Osteoblast (primary cell): ENCODE measurements at places on chromosomes 1 and 21. TPM values are rescaled to one million over a fixed set of nuclear protein-coding genes. Genes with fewer than 3 reads are reported as not detected.

Gene GBP5
- under 0.01 TPM in 2 replicates for total RNA-seq

Gene TRABD2B
- total RNA-seq: under 0.01 TPM in 2 replicates

Gene GTF2B
- total RNA-seq: 31.5 and 34.2 TPM in 2 replicates

Gene CNR2
- total RNA-seq: not detected in 2 replicates

Gene KANK4
- total RNA-seq: under 0.01 TPM in 2 replicates

Gene CAMK1G
- under 0.01 and 0.72 TPM in 2 replicates for total RNA-seq

Gene PLEKHG5
- total RNA-seq: 11.2 and 13.3 TPM in 2 replicates

Gene ATF3
- 3.2 and 3.6 TPM in 2 replicates for total RNA-seq

Gene CD34
- total RNA-seq: under 0.01 and 0.36 TPM in 2 replicates

Gene ADGRL4
- 16.6 and 23.6 TPM in 2 replicates for total RNA-seq

Gene CFAP107
- not detected in 2 replicates for total RNA-seq

Gene ALPL
- total RNA-seq: 7.1 and 8.0 TPM in 2 replicates

Gene CD1E
- total RNA-seq: not detected in 2 replicates

Gene SCYL3
- total RNA-seq: 9.4 and 10.1 TPM in 2 replicates

Gene ARHGEF16
- total RNA-seq: not detected in 2 replicates

Gene ST6GALNAC3
- total RNA-seq: under 0.01 TPM in 1 of 2 replicates, not detected in the other

Gene RPL11
- 606 and 693 TPM in 2 replicates for total RNA-seq

Gene TSPAN2
- 1.4 and 2.1 TPM in 2 replicates for total RNA-seq

Gene L1TD1
- total RNA-seq: 0.29 TPM in 1 of 2 replicates, not detected in the other

Gene MROH9
- total RNA-seq: under 0.01 and 0.88 TPM in 2 replicates

Gene EXTL1
- total RNA-seq: 1.4 and 3.2 TPM in 2 replicates

Gene MAN1A2
- total RNA-seq: 51.0 and 52.5 TPM in 2 replicates

Gene HNRNPCL1
- total RNA-seq: not detected in 2 replicates

Gene CRNN
- not detected in 2 replicates for total RNA-seq

Gene MLLT11
- total RNA-seq: 1.4 and 1.8 TPM in 2 replicates

Gene CDC20
- total RNA-seq: 4.7 and 5.3 TPM in 2 replicates

Gene SLFNL1
- 0.59 and 0.72 TPM in 2 replicates for total RNA-seq

Gene DHRS3
- 161 and 172 TPM in 2 replicates for total RNA-seq

Gene OR6N1
- total RNA-seq: not detected in 2 replicates

Gene RIMS3
- 3.5 and 6.2 TPM in 2 replicates for total RNA-seq

Gene FCGR3B
- not detected in 2 replicates for total RNA-seq
